ENCODE measurements at places on chromosomes 6 and 20. TPM values are rescaled to one million over a fixed set of nuclear protein-coding genes. Genes with fewer than 3 reads are reported as not detected.

MRAP2 gene
- total RNA-seq: 19.5 TPM

OPRL1 gene
- total RNA-seq: 3.5 TPM

GRCh38 chr20:15447549-15447948 is 1110.1 kb upstream of the FLRT3 start:
- no peaks in the 10 kb centered on the region for H3K36me3 ChIP-seq
- DNase-seq: no peak
- no peaks in the 10 kb centered on the region for H3K27me3 ChIP-seq
- H3K4me1 ChIP-seq: peaks cover 14% of the 10 kb centered on the region
- no peak overlapping the region for H3K4me3 ChIP-seq
- H3K27ac ChIP-seq: no peak overlapping the region

DNA sequence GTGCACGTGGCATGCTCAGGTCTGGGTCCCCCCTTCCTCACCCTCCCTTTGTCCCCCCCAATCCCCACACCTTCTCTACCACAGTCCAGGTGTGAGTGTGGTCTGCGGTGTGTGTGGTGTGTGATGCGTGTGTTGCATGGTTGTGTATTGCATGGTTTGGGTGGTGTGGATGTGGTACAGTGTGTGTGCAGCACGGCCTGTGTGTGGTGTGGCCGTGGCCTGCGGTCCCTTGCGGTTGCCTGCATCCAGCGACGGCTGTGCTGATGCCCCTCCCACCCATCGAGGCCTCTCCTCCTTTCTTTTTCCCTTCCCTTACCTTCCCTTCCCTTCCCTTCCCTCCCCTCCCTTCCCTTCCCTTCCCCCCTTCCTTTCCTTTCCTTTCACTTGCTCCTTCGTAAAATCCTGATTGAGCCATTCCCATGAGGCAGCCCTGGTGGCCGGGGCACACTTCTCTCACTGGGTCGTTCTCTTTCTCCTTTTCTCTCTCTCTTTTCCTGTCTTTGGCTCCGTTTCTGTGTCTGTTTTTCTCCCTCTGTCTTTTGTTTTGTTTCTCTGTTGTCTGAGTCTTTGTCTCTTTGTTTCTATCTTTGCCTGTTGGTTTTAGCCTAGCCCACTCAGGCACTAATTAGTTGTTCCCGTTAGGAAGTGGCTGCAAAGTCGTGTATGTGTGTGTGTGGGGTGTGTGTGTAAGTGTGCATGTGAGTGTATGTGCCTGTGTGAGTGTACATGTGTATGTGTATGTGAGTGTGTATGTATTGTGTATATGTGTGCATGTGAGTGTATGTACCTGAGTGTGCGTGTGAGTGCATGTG is 65.7 kb downstream of the SRC start:
- no peak for DNase-seq
- H3K4me3 ChIP-seq: no peak overlapping the region
- H3K36me3 ChIP-seq: no peaks in the 10 kb centered on the region
- H3K27me3 ChIP-seq: peaks cover 40% of the 10 kb centered on the region
- no peak overlapping the region for H3K27ac ChIP-seq
- H3K4me1 ChIP-seq: peaks cover 12% of the 10 kb centered on the region

DNA sequence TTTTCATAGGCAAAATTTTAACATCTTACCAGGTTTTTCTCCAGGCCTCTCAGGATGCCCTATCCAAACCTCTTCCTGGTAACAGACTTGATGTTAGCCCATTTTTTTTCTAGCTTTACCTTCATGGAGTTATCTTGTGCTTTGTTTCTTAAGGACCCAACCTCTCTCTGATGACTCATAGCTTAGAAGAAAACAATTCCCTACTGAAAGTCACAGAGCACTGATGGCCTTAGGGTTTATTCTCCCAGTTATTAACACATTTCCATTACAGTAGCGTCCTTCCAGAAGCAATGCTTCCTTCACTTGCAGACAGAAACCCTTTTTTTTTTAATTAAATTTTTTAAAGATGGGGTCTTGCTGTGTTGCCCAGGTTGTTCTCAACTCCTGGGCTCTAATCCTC is 79.4 kb downstream of the IYD start:
- H3K27ac ChIP-seq: no peak overlapping the region
- H3K4me3 ChIP-seq: no peak overlapping the region
- H3K27me3 ChIP-seq: peaks cover 7% of the 10 kb centered on the region
- no peaks in the 10 kb centered on the region for H3K36me3 ChIP-seq
- H3K4me1 ChIP-seq: no peaks in the 10 kb centered on the region

All from chondrocyte (in vitro differentiated cells).